ENCODE measurements at places on chromosomes 7 and 10.

DNA sequence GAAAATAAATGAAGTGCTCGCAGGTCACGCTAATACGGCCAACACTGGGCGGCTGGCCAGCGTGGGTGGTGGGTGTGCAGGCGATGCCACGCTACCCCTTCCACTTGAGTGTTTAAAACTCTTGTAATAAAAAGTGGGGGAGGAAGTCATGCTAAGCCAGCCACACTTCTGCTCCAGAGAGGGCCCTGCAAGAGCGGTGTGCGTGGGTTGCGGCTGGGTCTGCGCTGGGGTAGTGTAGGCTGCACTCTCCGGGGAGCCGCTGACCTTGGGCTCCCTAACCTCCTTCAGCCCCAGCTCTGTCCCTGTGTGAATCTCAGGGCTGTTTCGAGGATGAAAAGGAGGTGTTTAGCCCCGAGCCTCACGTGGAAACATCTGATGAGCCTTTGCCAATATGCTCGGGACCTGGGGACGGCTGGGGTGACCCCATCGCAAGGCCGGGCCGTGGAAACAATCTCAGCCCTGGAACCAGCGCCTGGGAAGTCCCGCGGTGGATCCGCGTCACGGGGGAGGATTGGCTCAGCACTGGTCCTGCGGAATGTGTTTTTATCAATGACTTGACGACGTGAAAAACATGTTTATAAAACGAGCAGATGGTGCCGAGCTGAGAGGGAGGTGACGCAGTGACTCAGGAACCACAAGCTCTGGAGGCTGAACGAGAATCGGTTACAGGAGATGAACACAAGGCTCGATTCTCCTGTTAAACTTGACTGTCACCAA is 278.5 kb downstream of the DNAJB6 start:
- no peak for DNase-seq

DNA sequence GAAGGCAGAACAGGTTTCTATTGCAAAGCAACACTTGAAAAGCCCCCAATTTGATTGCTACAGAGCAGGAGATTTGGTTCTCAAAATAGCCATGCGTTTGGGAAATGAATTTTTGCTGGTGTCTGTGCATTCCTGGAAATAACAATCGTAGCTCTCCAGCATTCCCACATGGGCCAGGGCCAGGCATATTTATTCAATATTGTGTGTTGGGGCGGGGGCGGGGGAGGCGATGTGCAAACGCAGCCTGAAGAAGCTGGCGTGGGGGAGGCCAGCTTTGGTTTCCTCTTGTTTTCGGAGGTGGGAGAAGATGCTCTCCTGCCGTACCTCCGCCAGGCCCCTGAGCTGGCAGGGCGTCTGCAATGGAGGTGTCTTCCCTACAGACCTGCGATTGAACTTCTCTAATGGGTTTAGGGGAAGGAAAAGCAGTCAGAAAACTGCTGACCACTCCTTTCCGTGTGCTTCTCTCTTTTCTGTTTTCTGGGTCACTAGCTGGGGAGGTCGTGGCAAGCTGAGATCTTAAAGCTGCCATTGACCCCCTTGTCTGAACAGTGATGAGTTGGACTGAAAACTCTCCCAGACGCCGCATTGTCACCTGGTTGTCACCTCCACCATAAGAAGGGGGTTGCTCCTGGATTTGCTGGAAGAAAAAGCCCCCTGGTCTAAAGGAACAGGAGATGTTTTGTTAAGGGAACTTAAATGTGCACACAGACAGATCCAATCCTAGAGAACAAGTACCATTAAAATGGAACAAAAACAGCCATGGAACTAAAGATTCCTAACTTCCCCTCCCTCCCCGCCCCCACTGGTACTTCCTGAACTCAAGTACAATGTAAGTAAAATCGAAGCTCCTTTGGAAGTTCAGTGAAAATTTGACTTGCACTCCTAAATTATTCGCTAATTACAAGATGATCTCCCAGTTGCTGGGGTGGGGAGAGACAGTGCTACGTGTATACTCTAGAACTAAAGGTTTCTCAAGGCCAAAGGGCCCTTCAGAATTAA is 56.4 kb upstream of the HABP2 start:
- no peak for DNase-seq

- DNase-seq = no peak
Measured at GRCh38 chr7:151863386-151864079, 13.4 kb downstream of the PRKAG2 start.

- DNase-seq = no peak
Measured at GRCh38 chr10:28906415-28906814, 229.1 kb downstream of the BAMBI start.

DNA sequence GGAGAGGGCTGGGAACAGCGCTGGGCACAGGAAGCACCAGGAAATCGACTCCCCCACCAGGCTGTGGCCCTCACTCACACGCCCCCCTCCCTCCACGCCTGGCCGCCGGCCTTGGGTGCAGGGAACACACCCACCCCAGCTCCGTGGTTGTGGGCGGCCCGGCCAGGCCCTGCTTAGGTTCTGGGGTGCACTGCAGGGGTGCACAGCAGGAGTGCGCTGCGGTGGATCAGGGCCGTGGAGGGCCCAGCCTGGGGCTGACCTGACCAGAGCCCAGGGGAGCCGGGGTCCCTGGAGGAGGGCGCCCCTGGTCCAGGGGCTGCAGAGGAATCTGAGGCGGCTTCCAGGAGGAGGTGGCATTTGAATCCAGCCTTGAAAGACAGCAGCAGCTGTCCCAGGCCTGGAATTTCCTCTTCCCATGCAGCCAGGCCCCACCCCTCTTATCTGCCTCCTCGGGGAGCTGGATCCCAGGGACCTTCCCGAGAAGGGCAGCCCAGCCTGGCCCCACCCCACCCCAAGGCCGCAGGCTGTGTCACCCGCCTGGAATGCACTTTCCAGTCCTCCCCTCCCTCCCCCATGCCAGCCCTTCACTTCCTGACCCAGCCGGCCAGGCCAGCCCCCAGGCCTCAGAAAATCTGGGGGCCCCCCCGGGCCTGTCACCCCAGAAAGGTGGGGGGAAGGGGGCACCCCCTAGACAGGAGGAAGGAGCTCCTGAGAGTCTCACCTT is 18.4 kb upstream of the PDGFA start:
- DNase-seq = no peak

GRCh38 chr10:114526504-114527238 is 122.4 kb upstream of the AFAP1L2 start:
- DNase-seq = peak; percentile 39

DNA sequence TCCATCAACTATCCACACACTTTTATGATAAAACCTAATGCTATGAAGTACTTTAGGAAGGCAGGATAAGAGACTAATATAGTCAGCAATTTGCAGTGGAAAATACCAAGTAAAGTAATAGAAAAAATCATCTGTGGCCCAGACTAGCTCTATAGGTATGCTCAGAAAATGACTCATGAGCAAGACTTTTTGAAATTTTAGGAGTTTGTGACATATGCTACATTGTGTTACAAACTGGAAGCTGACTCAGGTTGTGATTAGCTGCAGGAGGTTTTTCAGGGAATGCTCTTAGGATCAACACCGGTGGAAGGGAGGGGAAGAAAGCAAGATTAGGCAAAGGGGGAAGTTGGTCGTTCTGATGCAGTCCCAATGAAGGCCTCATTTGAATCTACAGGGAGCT is 56.1 kb downstream of the FEZF1 start:
- DNase-seq = no peak

DNA sequence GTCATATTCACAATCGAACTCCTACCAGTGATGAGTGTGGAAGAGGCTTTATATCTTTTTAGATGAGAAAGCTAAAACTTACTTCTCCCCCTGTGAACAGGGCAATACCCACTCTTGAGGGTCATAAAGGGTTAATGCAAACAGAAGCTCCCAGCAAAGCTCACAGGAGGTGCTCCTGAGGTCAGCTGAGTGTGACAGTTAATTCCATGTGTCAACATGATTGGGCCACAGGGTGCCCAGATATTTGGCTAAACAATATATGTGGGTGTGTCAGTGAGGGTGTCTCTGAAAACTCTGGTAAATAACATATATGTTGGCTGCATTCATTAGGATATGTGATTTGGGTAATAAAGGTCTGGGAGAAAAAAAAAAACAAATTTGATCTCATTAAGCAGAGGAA is 86.0 kb downstream of the HIP1 start:
- no peak for DNase-seq

GRCh38 chr7:111697771-111698170 is 135.5 kb upstream of the IMMP2L start:
- DNase-seq = no peak

GRCh38 chr7:38525857-38526256 is 105.3 kb downstream of the AMPH start:
- DNase-seq = no peak
